ENCODE measurements at places on chromosomes 4 and X.
A peak's percentile ranks its signal among the peaks of the same experiment; 100 is the strongest.

GRCh38 chrX:108464604-108465003 lies 25.0 kb downstream of the COL4A5 start:
- no peak for DNase-seq

DNA sequence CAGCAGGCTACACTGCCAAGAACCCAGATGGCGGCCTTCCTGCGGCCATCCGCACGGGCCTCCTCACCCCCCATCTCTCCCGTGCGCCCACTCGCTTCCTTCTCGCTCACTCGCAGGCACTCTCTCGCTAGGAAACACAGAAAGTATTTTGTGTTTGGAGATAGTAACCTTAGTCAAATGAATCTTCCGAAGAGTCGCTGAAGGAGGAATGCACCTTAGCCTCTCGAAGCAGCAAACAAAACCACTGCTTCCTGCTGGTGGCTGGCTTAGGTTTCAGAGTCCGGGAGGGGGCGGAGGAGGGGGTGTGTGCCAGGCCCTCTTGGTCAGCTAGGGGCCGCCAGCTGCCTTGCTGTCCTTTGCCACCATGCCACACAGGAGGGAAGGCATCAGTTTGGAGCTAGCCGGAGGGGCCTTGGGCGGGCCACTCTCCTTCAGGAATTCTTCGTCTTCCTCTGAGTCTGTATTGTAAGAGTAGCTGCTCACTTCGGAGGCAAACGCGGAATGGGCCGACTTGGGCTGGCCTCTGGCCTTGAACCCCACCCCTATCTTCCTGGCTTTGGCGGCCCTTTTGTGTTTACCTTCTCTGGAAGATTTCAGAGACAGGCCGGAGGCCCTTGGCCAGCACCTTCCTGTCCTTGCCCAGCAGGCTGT lies 73.2 kb upstream of the UCP1 start:
- DNase-seq = no peak

GRCh38 chr4:185838514-185839193 lies 26.7 kb upstream of the SORBS2 start:
- no peak for DNase-seq

DNA sequence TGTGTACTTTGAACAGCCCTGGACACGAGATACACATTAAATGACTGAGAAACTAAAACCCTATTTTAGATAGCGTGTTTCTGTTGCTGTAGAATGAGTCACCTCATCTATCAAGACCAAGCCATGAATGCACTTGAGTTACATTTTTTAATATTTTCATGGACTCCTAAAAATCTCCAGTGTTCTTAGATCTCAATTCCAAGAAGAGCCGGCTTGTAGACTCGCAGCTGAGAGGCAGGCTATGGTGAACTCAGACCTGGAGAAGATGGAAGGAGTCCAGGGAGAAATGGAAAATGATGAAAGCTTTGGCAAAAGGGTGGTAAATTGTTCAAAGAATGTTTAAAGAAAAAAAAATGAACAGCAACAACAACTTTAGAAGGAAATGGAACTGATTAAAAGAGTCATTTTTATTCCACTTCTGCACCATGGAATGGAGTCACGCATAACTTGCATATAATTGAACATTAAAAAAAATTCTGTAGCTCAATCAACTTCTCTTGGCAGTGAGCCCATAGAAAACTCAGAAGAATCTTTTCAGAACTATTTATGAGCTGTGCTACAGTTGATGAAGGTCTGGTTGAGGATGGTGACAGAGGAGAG lies 129.8 kb downstream of the MXRA5 start:
- no peak for DNase-seq

DNA sequence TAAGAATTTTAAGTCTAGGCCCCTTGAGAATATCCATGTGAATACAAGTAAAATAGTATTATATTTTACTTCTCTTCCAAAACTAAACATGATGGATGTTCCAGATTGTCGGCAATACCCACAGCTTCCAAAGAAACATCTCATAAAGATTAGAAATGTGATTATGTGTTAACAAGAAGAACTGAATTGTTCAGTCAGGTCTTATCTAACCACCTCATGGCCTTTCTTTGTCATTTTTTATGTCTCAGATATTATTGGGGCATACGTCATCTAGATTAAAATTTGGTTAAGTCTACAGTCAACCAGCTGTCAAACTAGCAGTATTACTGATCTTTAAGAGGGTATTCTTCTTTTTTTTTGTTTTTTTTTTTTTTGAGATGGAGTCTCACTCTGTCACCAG lies 10.0 kb downstream of the EPGN start:
- no peak for DNase-seq

- DNase-seq = no peak
These were observed 169.8 kb downstream of the SCFD2 start for GRCh38 chr4:53195815-53196661.

DNA sequence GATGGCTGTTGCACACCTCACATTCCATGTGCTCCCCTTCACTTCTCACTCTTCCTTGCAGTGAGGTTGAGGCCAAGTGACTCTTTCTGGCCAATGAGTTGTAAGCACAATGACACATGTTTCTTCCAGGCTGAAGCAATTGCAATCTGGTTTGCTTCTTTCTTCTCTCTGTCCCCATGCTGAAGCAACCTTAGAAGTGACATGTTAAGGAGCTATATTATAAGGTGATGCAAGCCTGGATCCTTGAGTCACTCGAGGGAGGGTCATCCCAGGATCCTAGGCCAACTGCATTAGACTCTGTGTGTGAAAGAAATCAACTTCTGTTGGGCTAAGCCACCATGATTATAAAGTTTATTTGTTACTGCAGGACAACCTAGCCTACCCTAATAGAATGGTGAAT lies 45.5 kb upstream of the HS3ST1 start:
- DNase-seq = no peak

DNA sequence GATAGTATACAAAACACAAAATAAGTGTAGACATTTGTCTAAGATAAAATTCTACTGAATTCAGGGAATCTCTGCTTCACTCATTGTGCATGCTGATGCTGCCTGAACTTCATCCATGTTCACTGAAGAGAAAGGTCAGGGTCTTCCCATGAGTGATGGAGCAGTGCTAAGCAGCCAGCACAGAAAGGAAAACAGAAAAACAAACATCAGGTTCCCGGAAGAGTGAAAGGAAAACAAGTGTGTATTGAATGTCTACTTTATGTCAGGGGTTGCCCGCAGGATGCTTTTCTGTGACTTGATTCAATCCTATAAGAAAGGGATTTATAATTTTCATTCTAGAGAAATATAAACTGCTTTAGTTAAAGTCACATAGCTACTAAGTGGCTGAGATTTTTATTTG lies 522.4 kb downstream of the RAB28 start:
- no peak for DNase-seq

- no peak for DNase-seq
These were observed 75.4 kb downstream of the SH3KBP1 start for GRCh38 chrX:19811807-19812604.

GRCh38 chrX:40952855-40953254 lies 132.4 kb upstream of the USP9X start:
- no peak for DNase-seq

DNA sequence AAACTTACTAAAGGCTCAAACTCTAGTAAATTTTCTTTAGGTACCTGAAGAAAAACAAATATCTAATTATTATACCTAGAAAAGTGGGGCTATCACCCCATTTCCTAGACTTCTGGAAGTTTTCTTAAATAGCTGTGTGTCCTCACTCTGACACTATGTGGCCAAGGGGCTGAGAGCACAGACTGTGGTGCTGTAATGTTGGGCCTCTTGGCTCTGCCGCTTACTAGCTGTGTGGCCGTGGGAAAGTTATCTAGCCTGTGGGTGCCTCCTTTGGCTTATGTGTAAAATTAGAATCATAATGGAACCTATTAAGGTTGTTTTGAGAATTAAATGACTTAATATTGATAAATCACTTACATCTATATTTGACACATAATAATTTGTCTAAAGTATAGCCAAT lies 114.4 kb downstream of the SNCA start:
- no peak for DNase-seq

- no peak for DNase-seq
These were observed 6.5 kb upstream of the SLITRK4 start for GRCh38 chrX:143642426-143642825.

- no peak for DNase-seq
These were observed 89.5 kb downstream of the AASDH start for GRCh38 chr4:56297776-56298175.

DNA sequence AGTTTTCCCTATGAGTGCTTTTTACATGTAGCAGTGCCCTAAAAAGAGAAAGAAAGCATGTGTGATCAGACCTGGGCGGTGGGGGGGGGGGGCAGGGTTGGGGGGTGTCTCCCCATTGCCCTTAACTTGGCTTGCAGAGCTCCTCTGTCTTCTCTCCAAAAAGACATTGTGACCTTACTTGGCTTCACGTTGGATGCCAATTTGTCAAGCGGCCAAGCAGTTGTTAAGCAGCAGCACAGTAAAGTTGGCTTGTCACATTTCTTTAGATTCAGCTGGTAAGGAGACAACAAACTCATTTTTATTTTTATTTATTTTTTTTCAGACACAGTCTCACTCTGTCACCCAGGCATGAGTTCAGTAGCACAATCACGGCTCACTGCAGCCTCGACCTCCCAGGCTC lies 57.3 kb upstream of the ZNF157 start:
- no peak for DNase-seq

GRCh38 chrX:20011608-20012007 lies 20.7 kb upstream of the BCLAF3 start:
- DNase-seq = no peak

- DNase-seq = no peak
These were observed 412.2 kb downstream of the PPP3CA start for GRCh38 chr4:100935090-100935489.

DNA sequence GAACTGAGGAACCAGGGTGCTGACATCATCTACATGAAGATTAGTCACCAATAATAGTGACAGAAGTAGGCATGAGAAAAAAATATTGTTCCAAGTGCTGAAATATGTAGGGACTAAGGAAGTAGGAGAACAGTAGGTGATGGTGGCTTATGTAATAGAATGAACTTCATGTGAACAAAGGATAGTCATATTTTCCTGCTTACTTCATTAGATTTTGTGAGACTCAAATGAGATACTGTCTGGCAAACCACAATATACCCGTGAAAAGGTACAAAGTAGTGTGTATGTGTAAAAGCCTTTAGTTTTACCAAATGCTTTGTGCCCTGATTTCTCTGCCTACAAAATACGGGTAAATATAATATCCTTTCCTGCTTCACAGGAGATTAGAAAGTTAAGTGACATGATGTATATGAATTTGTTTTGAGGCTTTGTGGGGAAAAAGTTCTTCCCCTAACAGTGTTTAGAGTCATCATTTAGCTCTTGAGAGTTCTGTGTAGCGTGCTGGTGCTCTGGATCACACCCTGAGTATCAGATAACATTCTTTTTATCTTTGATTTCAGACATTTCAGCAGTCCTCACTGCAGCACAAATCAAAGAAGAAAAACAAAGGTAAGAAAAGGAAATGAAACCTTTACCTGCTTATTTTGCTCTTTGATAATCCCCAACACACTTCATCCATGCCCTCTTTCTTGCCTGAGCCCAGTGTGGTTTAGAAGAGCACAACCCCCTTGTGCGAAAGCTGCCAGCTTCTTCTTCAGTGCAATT lies 67.9 kb downstream of the KLHL34 start:
- no peak for DNase-seq

DNA sequence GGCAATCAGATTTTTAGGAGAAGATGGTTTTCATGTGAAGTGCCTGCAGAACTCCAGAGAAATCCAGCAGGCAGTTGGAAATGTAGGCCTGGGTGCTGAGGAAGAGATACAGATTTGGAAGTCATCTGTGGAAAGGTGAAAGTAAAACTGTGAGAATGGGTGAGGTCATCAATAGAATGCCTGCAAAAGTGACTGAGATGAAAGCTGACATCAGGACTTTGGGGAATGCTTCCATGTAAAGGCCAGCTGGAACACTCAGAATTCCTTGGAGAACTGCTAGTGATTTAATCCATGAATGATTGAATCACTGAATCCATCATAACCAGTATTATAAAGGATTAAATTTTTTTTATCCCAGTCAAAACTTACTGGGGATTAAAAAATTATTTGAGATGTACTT lies 124.5 kb upstream of the GIMD1 start:
- DNase-seq = no peak

- DNase-seq = no peak
These were observed 11.2 kb downstream of the IGFBP7 start for GRCh38 chr4:57098941-57099340.

DNA sequence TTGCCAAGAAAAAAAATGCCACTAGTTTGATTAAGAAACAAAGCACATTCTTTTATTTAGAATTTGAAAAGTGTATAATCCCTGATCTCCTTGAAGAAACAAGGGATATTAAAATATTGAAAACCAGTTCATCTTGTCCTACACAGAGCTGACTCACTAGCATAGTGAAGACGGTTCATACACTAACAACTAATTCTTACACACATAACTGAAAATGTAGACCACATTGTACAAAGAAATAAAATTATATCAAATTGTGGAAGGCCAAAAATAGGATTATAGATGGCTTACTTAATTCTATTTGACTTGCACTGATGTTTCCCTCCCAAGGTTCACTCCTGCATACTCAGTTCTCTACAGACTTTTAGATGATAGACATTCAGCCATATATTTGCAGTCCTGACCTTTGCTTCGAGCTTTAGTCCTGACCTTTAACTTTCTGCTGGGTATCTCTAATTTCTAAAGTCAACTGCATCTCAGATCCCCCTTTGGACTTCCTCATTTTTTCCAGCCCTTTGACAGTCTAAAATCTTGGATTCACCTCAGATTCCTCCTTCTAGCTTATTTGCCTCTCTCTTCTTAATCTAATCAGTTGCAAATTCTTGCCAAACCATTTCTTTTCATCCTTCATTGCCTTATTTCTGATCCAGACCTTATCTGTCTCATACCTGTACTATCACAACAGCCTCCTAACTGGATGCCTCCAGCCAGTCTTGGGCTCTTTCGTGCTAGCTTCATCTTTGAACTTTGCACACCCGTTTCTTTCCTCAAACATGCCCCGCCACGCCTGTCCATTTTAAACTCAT lies 4.5 kb upstream of the WWC2 start:
- DNase-seq = no peak

GRCh38 chrX:13092455-13092941 lies 48.1 kb upstream of the FAM9C start:
- DNase-seq = peak; percentile 77

DNA sequence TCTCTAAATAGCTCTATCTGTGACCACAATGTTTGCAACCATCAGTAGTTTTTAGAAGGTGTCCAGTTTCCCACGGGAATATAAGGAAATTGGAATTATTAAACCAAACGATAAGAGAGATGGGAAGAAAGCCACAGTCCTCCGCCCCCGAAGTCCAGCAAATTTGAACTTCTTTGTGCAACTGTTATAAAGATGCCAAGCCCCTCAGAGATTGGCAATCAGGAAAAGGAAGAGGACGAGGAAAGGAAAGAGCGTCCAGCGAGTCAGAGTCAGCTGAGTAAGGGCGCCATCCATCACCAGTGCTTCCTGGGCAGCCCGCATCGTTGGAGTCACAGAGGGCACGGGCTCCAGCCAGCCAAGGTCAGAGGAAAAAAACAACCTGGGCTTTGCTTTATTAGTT lies 35.7 kb downstream of the LDB2 start:
- no peak for DNase-seq

DNA sequence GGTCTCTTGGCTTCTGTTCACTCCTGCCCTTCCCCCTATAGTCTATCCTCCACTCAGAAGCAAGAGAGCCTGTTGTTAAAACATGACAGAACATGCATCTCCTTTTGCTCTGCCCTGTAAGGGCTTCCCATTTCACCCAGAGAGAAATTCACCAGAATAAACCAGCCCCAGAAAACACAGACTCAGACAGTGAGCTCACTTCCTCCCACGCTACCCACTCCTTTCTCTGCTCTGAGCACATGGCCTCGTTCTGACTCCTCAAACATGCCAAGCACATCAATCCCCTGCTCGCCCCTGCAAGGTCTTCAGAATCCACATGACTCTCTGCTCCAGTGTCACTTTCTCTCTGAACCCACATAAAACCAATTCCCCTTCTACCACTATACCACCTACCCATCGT lies 50.4 kb downstream of the MID1 start:
- DNase-seq = no peak

Data from activated T-cell treated with anti-CD3 and anti-CD28 coated beads, Interleukin-2, amount 50 U/mL, for 48 hours (primary cell).